ENCODE measurements at places on chromosomes 5 and 9.
A peak's percentile ranks its signal among the peaks of the same experiment; 100 is the strongest.

- DNase-seq = no peak
Measured at GRCh38 chr9:96050861-96051155, 175.3 kb downstream of the ERCC6L2 start.

- DNase-seq = peak; percentile 90
Measured at GRCh38 chr9:2016408-2017330, 1.5 kb downstream of the SMARCA2 start.

DNA sequence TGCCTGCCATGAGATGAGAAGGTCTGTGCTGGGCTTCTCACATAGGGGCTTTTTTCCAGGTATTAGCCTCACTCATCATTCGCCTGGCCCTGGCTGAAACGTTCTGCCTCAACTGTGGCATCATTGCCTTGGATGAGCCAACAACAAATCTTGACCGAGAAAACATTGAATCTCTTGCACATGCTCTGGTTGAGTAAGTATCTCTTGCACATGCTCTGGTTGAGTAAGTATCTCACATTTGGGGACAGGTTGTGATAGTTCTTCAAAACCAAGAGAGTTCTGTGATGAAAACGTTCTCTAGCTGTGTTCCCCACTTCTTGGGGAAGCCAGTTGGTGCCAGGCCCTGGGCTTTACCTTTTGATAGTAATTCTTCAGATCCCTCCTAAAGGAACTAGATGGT, 17.4 kb upstream of the IL13 start:
- DNase-seq = no peak

- DNase-seq = peak; percentile 42
Measured at GRCh38 chr5:91162534-91163381, 220.4 kb downstream of the ARRDC3 start.

DNA sequence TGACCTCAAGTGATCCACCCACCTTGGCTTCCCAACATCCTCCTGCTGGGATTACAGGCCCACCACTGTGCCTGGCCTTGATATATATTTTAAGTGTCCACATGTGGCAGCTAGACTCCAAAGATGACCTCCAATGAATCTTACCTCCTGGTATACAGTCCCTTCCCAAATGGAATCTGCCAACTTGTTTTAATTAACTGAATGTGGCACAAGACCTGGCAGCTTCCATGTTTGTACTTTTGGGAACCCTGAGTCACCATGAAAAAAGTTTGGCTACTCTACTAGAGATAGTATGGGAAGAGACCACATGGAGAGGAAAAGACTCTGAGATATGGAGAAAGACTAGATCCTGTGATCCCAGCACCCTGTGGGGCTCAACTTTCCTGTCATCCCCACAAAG, 42.5 kb downstream of the CCL28 start:
- DNase-seq = no peak

DNA sequence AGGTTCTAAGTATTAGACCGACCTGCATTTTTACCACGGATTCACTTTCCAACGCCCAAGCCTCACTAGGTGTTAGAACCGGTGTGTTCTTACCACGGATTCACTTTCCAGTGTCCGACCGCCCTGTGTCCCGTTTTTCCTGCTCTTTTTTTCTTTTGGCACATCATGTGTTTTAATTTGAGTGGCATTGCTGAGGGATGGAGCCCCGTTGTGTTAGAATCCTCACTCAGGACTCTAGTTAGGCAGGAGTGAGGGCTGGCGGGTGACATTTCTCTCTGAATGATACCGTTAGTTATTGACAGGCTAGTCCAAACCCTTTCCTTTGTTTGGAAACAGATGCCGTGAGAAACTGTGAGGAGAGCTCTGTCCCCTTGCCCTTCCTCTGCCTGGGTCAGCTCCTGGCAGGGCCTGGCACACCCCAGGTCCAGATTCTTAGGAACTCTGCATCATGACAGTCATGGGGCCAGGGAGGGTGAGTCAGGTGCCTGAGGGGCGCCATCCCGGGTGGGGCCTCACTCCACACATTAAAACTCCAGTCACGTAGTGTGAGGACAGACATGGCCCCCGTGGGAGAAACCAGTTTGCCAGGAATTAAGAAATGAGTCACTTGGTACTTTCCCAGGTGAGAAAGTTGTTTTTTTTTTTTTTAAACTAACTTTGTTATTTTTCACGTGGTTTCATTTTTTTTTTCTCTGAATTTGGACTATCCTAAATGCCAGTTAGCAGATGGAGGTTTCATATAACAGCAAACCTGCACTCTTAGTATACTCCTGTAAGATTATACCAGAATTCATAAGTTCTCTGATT, 15.8 kb downstream of the EXOC3 start:
- DNase-seq = peak; percentile 13

GRCh38 chr5:53256746-53257145, 147.2 kb upstream of the MOCS2 start:
- no peak for DNase-seq

DNA sequence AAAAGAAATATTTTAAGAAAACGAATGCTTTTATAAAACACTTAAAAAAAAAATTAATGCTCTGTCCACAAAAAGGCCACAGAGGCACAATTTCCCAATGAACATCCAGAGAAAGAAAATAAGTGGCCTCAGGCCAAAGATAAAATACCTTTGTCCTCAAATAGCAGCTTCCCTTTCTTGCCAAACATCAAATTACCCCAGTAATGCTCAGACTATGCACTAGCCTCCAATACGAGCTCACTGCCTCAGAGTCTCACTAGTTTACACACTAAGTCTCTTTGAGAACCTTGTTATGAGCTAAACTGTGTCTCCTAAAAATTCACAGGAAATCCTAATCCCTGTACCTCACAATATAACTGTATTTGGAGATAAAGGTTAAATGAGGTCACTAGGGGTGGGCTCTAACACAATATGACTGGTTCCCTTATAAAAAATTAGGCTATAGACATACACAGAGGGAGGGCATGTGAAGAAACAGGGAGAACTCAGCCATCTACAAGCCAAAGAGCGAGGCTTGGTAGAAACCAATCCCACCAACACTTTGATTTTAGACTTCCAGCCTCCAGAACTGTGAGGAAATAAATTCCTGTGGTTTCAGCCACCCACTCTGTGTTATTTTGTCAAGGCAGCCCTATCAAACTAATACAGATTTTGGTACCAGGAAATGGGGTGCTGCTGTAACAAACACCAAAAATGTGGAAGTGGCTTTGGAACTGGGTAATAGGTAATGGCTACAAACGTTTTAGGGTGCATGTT, 4.4 kb downstream of the MPDZ start:
- no peak for DNase-seq

DNA sequence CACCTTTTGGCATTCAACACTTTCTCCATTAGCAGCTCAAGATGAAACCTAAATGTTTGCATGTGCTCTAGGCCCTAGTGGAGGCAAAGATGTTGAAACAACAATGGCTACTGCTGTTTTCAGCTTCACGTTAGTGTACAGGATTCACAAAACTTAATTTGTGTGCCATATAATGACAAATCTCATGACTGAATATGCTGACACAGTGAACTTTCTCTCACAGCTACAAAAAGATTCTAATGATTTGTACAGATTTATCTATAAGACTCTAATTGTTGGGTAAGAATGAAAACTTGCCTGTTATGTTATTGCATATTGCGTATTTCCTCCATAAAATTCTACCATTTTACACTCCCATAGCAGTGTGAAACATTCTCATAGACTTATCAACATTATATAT, 97.5 kb downstream of the CETN3 start:
- DNase-seq = no peak

- no peak for DNase-seq
Measured at GRCh38 chr5:58411372-58411771, 48.5 kb downstream of the PLK2 start.

GRCh38 chr5:59293700-59294099, 599.8 kb downstream of the PDE4D start:
- DNase-seq = no peak

- no peak for DNase-seq
Measured at GRCh38 chr9:126838055-126838811, 22.2 kb upstream of the ZBTB34 start.

- DNase-seq = no peak
Measured at GRCh38 chr5:90344689-90345088, 64.9 kb downstream of the CETN3 start.

DNA sequence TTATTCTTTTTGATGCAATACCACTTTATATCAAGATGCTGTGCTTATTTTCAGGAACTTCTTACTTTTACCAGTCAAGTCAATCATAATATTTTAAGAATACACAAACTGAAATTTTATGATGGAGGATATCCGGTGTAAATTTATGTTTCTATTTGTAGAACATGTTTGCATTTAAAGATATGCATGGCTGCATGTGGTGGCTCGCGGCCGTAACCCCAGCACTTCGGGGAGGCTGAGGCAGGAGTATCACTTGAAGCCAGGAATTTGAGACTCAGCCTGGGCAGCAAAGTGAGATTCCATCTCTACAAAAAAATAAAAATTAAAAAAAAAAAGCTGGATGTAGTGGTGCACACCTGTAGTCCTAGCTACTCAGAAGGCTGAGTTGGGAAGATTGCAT, 73.5 kb upstream of the ALDH1A1 start:
- DNase-seq = no peak

DNA sequence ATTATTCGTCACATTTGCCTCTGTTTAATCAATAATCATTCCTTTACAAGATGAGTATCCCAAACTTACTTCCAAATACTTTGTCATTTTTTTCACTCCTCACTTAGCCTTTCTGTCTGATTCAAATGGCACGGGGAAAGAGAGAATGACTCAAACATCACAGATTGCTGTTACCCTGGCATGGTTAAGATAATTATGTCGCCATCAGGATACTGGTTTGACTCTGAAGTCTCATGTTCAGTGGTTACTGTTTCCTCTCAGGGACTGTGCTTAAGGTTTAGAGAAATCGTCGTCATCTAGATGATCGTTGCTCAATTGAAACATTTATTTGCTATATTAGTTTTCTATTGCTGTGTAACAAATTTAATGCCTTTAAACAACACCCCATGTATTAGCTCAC, 45.2 kb upstream of the RAD23B start:
- no peak for DNase-seq

DNA sequence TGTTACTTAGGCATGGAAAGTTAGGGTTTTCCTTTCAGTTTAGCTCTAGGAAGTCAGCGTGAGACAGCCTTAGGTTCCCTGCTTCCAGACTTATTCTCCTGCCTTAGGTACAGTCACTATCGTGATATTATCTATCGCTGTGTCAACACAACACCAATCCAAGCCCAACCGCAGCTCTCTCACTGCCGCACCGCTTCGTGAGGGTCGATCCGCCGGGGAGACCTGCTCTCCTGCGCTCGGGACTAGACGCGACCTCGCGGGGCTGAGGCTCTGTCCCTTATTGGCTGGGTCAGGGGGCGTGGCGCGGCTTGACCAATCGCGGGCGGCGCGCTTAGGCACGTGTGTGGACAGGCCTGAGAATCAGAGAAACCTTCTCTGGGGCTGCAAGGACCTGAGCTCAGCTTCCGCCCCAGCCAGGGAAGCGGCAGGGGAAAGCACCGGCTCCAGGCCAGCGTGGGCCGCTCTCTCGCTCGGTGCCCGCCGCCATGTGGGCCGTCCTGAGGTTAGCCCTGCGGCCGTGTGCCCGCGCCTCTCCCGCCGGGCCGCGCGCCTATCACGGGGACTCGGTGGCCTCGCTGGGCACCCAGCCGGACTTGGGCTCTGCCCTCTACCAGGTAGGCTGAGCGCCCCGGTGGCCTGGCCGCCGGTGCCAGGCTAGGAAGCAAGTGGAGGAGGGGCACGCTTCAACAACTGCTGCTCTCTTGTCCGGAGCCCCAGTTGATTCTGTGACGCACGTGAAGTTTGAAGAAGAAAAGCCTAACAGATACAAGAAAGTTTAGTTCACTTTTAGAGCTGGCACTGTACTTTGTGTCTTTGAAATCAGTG, at the start of gene MCCC2:
TSS of gene MCCC2 (plus strand) at position 400 of the 825 bp plus-strand sequence. CDS start at position 486, 86 bp downstream.
- peak; percentile 97 for DNase-seq

GRCh38 chr5:72281764-72282499, 38.1 kb downstream of the MRPS27 start:
- no peak for DNase-seq
